ENCODE measurements at places on chromosomes 12 and 14.

DNA sequence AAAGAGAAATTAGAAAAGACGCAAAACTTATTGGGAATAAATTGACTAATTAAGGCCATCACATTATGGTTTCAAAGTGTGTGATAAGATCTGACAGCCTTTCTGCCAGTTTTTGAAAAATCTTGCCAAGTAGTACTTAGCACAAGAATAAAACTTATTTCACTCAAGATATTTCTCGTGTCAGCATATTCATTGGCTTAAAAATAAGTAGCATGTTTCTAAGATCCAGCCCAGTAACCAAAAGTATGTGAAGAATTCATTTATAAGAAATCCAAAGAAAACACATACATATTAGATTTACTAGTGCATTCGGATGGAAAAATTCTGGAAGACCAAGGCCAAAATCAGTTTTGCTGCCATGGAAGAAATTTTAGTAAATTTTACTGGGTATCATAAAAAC is 1135.0 kb downstream of the GALC start:
- DNase-seq: no peak

- DNase-seq: no peak
Measured at GRCh38 chr14:68141281-68142088, 321.9 kb downstream of the RAD51B start.

DNA sequence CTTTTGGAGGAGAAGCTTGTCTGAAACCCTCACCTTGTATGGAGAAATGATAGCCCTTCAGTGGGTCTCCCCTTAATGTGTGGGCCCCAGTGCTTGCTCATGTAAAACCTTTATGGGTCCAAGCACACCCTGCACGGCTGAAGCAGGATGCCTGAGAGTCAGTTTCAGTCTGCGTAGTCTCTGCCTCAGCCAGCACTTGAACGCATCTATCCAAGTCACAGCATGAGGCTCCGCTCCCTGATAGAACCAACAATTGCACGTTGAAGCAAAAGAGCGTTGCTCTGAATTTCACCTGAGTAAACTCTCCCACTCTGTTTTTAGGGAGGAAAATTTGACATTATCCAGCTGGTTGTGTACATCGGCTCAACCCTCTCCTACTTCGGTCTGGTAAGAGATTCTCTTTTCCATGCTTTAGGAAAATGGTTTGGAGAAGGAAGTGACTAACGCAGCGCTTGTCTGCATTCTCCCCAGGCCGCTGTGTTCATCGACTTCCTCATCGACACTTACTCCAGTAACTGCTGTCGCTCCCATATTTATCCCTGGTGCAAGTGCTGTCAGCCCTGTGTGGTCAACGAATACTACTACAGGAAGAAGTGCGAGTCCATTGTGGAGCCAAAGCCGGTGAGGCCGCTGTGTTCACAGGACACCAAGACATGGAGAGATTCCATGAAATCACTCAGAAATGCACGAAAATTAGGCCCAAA is 33.0 kb upstream of the P2RX4 start:
- DNase-seq: no peak

DNA sequence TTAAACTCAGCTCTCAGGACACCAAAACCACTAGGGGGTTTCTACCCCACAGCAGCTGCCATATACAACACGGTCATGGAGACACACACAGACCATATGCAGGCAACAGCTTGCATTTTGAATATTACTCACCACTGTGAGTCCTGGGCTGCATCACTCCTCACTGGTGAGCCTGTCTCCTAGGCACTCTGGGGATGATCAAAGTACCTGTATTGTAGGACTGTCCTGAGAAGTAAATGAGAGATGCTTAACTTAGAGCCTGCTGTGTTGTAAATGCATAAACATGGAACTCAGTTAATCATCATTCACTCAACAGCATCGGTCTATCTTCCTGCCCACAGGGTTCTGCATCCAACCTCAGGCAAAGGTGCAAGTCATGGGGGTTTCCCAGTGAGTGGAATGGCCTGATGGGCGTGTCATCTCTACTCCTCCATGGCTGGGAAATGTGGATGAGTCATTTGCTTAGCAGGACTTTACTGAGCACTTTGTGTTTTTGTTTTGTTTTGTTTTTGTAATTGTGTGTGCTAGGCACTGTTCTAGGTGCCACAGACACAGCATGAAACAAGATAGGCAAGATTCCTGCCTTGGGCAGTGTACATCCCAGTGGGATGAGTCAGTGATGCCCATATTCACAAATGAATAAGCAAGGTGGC is 1141.2 kb upstream of the TMEM132C start:
- no peak for DNase-seq

DNA sequence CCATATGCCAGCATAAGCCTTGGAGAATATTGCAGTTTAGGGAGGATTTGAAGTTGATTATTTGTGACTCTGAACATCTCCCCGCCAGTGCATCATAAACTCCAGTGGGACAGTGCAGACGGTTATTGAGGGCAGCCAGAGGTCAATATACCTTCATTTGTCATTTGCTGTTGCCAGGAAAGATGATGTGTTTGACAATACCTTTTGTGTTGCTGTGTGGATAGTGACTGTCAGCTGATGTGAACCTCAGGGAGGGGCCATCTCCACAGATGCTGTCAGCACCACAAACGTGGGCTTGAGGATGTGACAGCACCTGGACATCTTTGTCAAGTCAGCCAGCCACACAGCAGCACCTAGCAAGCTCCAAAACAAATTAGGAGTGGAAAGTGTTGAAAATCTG is 11.5 kb downstream of the CCDC198 start:
- DNase-seq: no peak

DNA sequence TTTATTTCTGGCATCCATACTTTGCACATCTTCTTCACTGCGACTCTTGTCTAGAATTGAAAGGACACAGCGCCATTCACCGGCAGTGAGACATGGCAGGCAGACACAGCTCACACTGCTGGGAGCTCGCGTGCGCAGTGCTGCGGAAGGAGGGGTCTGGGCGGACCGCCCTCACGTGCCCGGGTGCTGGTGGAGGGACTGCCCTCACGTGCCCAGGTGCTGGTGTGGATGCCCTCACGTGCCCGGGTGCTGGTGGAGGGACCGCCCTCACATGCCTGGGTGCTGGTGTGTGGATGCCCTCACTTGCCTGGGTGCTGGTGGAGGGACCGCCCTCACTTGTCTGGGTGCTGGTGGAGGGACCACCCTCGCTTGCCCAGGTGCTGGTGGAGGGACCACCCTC is 27.9 kb upstream of the GOLGA3 start:
- no peak for DNase-seq

DNA sequence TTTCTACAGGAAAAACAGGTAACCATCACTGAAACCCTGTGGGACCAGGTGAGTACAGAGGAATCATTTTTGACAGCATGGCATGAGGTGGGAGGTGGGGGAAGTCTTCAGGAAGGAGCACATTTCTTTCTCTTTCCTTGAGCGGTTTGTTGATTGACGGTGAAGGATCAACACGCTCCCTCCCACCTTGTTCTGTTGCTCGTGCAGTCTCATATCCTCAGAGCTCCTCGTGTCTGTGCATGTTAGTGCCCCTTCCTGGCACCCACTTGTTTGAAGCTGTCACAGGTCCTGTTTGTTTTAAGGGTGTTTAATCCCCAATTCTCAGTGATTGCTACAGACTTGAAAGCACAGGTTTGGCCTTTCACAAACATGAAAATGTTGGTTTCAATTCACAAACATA is 4.4 kb downstream of the C12orf54 start:
- DNase-seq: no peak

DNA sequence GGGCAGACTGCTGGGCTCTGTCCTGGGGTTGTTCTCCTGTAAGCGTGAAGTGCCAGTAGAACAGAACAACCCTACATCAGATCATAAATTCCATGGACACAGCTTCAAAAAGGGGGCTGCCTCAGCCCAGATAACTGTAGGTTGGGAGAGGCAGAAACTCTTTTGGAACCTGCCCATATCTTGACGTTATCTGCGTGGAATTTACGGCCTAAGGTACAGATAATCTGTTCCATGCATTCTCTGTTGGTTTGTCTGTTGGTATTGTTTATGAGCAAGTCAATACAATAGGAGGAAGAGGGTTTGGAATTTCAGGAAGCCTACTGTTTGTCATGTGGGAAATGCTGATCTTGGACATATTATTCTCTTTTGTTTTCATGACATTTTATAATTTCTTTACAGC is 36.7 kb downstream of the SLC25A47 start:
- DNase-seq: no peak

DNA sequence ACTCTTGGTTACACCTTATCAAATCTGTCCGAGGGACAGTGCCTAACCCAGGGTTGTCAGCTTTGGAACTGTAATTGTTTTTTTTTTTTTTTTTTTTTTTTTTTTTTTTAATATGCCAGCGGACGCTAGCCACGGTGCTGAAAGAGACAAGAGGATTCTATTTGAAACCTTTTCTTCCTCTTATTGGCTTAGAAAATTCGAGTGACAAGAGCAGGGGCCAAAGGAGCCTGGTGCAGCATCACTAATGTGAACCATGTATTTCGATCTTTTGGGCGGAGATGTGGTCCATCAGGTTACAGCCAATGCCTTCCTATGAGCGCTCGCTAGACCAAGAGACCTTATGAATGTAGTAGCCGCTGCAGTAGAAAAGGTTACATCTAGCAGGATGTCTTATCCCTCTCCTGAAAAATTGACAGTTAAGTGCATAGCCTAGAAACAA is 922 bp downstream of the PTPRR start:
- no peak for DNase-seq

GRCh38 chr12:12723681-12724420 is 6.7 kb downstream of the CDKN1B start:
- peak; percentile 48 for DNase-seq

GRCh38 chr14:104881369-104881979 is 16.4 kb downstream of the CEP170B start:
- no peak for DNase-seq

DNA sequence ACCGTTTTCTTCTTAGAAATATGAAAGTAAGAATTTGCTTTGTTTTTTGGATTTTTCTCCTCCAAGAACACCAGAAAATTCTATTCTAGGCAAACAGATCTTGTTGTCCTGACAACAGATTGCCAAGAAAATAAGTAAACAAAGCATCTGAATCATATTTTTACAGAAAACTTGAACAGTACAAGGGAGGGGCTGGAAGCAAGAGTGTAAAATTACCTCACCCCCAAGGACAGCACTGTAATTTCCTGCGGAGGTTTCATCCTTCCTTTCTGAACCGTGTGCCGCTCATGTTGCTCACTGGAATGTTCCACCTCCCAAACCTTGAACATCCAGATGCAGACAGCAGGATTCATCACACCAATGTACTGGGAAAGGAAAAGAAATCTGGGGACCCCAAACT is 5.4 kb upstream of the CAMKK2 start:
- DNase-seq: no peak

DNA sequence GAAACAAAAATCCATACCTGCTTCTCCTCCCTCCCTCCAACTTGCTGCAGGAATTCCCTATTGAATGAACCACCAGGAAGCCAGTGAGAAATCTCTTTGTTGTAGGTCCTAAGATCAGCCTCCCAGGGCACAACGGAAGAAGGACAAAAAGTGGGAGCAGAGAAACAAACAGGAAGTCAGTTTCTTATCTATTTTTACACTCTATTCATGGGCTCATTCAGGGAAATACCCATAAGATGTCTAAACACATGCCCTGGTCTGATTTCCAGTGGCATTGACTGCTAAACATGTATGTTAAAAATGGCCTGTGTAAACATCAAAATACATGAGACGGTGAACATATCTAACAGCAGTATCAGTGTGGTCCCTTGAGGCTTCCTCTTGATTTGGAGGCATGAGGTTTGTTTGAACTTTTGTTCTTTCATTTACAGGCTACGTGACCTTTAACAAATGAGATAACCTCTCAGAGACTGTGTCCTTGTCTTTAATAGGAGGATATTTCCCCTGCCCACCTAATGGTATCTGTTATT is 18.8 kb downstream of the GPR65 start:
- DNase-seq: no peak

- no peak for DNase-seq
Measured at GRCh38 chr14:95500201-95500681, 16.2 kb downstream of the SYNE3 start.

- DNase-seq: no peak
Measured at GRCh38 chr12:108613548-108613947, 15.7 kb upstream of the TMEM119 start.

DNA sequence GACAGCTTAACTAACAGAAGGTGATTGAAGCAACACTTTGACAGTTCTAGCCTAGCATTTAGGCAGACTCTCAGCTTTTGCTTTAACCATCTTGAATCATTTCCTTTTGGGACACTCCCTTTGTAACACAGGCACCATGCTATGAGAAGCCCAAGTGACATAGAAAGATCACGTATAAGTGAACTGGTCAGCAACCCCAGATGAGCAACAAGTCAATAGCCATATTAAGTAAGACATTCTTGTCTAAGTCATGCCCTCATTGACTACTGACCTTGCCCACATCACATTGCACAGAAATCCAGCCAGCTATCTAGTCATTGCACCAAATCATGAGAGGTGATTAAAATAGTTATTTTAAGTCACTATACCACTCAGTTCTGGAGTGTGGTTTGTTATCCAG is 476.8 kb downstream of the TRHDE start:
- DNase-seq: no peak

GRCh38 chr12:89345830-89346740 is 6.2 kb downstream of the DUSP6 start:
- no peak for DNase-seq

DNA sequence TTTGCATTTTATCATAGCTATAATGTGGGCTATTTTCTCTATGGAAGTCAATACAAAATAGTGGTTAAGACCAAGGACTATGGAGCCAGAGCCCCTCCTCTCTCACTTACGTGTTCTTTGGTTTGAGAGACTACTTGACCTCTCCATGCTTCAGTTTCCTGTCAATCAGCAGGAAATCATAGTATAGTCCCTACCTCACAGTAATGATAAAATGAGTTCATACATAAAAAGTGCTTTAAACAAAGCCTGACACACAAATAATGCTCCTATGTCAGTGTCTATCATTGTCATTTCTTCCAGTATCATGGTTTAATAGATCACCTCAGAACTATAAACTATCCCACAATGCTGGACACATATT is 90.4 kb downstream of the MED13L start:
- DNase-seq: no peak

DNA sequence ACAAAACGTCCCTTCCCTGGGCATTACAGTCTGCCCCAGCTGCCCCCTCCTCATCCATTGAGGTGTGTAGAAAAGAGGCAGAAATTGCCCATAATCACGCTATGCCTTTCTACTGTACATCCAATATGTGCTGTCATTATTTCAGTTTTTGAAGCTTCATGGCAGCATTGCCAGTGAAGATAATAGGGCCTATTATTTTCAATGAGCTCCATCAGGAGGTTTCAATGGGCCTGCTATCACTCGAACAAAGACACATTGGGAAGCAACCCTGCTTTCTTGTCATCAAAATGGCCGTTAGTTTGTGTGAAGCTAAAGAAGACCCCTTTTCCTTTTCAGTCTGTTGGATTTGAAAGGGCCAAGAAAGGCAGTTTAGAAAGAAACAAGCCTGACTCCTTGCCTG is 653.8 kb downstream of the NOVA1 start:
- DNase-seq: no peak

GRCh38 chr12:45356822-45357538 is 141.1 kb downstream of the ANO6 start:
- no peak for DNase-seq

Measured in activated naive CD4-positive, alpha-beta T cell treated with anti-CD3 and anti-CD28 coated beads, Interleukin-2, amount 50 U/mL, for 16 hours (primary cell).